Activated naive CD4-positive, alpha-beta T cell treated with anti-CD3 and anti-CD28 coated beads, Interleukin-2, amount 10 ng/mL, durations not matched to agents 7 days and 5 days (primary cell): ENCODE measurements at places on chromosomes 2 and 18.

- no peak for DNase-seq
Measured at GRCh38 chr2:158825021-158825420, 29.9 kb downstream of the DAPL1 start.

- no peak for DNase-seq
Measured at GRCh38 chr2:33497221-33497650, 20.8 kb downstream of the RASGRP3 start.

GRCh38 chr18:79413901-79414300, 18.2 kb downstream of the NFATC1 start:
- no peak for DNase-seq

DNA sequence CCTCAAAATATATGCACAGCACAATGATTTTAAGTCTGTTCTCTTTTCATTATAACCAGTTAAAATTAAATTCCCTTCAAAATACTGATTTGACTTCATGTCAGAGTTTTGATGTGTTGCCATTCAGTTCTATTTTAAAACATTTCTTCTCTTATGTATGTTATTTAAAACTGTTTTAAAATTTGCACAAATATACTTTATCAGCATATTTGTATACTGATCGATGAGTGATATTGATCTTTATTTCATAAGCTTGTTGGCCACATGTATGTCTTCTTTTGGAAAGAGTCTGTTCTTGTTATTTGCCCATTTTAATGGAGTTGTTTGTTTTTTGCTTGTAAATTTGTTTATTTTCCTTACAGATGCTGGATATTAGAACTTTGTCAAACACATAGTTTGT, 496.3 kb upstream of the VWC2L start:
- no peak for DNase-seq

- DNase-seq: no peak
Measured at GRCh38 chr2:162928356-162928755, 89.8 kb upstream of the KCNH7 start.

DNA sequence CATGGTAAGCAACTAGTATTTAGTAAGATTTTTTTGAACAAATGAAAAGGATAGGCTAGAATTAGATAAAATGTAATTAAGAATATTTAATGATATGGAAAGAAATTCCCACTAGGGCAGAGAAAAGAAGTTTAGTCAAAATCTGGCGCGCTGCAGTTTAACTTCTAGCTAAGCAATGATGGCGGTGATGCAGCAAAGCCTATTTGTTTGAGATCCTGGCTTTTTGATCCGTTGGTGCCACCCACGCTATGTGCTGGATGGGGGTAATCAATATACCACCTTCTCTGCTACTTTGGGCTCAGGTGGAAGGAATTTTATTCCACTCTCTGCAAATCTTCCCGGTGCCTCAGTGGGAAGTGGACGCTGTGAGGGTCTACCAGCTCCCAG, 421 bp upstream of the FAM171B start:
- no peak for DNase-seq

DNA sequence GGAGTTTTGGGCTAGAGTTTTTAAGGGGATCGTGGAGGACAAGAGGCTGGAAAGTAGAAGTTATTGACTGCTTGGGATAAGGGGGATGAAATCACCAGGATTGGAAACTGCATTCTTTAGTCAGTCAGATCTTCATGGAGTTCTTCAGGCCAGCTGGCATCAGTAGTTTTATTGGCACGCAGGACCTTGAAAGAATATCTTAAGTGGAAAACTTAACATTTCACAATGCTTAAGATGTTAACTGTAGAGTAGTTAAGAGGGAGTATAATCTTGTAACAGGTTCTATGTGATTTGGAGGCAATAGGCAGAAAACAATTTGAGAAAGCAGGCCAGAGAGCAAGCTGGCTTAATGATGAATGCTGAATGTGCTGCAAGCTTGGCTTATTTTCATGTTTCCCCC, 300.4 kb upstream of the KCNH7 start:
- DNase-seq: no peak

DNA sequence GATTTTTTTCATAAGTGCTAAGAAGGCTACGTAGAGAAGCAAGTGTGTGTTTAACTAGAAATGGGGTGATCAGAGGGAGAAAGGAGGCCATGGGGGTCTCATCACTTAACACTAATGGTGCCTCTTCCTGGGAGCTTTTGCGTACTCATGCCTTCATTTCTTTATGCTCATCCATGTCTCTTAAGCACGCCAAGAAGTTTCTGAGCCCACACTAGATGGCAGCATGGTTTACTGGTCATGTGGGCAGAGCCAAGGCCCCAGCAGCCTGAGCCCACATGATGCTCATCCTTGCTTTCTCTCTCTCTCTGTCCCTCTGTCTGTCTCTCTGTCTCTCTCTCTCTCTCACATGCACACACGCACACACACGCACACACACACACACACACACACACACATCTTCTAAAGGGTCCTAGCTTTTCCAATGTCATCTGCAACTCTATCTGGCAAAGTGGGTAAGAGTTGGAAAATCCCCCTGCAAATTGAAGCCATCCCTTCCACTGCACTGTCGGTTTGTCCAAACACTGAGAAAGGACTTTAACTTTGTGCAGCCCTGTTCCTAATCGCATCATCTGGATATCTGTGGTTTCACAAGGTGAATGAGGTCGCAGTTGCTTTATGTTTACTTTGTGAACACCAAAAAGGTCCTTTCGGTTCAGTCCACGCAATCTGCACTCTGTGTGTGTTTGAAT, 137.1 kb upstream of the CCDC68 start:
- DNase-seq: no peak

GRCh38 chr2:41405441-41405840, 642.4 kb upstream of the PKDCC start:
- no peak for DNase-seq

- DNase-seq: peak; percentile 11
Measured at GRCh38 chr2:239167011-239167673, 233.7 kb downstream of the HDAC4 start.

- no peak for DNase-seq
Measured at GRCh38 chr18:77524909-77525308, 275.3 kb downstream of the GALR1 start.

DNA sequence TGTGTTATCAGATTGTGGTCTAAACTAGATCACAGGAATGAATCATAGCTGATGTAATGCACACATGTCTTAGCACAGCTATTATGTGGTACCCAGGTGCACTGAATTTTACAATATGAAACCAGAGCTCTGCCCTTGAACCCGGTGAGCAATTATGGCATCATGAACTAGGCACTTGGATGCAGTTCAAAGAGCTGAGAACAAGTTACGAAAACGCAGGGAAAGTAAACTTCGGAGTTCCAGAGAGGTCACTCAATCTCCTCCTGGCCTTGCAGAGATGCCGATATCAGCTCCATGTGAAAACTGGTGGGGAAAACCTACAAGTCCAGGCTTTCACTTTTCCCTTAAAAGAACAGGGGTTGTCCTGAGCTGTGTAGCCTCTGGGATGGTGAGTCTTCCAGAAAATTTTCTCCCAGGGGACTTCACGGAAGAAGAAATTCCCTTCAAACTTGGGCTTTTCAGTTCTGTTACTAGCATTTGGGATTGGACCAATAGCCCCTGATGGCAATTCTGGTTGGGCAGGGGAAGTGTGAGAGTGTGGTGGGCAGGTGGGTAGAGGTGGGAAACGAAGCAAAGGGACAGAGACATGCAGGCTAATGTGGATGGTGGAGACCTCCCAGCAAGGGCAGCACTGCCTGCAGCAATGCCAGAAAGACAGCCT, 71.1 kb upstream of the SH3BP4 start:
- DNase-seq: no peak

GRCh38 chr2:172613615-172614231, 57.8 kb downstream of the PDK1 start:
- no peak for DNase-seq

DNA sequence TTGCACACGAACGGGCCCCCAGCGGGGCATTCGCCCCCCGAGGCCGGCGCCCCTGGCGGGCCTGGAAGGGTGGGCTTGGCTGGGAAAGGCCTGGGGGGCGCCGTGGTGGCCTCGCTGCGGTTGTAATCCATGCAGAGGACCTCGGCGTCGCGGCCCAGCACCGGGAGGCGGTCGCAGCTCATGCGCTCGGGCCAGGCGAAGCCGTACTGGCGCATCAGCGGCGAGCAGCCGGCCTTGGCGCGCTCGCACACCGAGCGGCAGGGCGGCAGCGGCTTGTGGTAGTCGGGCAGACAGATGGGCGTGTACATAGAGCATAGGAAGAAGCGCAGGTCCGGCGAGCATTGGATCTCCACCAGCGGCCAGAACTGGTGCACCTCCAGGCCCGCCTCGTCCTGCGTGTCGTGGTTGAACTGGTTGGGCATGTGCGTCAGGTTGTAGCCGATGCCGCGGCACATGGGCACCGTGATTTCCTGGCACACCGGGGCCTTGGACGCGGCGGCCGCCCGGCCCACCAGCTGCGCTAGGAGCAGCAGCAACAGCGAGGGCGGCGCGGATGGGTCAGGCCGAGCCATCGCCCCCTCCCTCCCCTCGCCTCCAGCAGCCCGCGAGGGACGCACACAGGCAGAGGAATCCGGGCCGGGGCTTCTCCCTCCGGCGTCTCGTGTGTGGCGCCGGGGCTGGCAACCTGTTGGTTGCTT, 1.4 kb downstream of the FZD5 start:
- peak; percentile 44 for DNase-seq

DNA sequence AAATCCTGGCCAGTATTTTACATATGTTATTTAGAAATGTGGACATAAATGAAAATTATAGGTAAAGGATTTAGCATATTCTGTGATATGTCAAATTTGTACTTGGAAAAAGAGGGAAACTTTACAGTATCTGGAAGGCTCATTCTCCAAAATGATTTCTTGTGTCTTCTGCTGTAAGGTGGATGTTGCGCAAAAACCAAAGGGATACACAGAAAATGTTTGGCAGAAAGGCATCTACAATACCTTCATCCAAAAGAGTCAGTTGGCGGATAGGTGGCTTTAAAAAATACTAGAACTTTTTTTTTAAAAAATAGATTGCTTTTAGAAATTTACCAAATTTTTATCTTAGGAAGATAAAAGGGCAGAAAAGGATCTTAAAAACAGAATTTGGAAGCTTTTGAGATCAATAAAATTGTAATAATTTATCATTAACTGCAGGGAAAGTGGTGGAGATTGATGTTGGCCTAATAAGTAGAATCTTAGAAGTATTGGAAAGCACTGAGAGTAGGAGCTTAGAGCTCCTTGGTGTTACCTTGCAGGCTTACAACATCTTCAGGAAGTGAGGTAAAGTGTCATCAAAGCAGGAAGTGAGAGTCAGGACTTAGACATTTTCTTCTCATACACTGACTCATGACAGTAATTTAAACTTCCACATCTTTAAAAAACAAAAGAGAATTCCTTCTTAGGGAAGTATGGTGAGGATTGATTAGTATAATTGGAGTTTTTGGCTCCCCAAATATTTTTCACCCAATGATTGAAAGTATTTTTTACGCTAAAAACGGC, 2.1 kb downstream of the NABP1 start:
- DNase-seq: no peak

GRCh38 chr18:34038086-34038485, 186.6 kb downstream of the NOL4 start:
- DNase-seq: no peak

GRCh38 chr2:101375653-101376052, 11.7 kb downstream of the CREG2 start:
- no peak for DNase-seq

- DNase-seq: no peak
Measured at GRCh38 chr2:75200140-75201096, 1.1 kb upstream of the TACR1 start.

DNA sequence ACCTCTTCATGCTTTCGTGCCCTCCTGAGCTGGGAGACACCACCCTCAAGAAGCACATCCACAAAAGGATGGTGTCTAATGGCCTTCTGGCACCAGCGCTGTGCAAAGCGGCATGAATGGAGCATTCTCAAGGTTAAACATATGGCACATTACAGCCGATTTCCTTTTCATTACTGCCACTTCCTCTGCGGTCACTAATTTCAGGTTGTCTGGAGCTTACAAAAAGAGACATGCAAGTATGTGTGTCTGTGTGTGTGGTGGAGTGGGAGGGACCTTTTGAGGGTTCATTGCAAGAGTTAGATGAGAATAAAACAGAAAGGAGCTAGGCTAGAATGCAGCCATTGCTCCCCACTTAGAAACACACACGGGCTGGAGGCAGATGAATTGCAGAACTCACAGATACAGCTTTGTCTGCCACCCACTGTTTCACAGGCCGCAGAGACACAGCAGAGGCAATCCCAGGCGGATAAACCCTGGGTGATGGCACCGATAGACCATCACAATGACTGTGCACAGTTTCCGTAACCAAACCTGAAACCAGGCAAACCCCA, 76.0 kb downstream of the TGIF1 start:
- peak; percentile 56 for DNase-seq

- no peak for DNase-seq
Measured at GRCh38 chr2:129754831-129755230, 224.6 kb upstream of the RAB6C start.

- DNase-seq: peak; percentile 23
Measured at GRCh38 chr2:208466151-208466919, 59.7 kb downstream of the PTH2R start.

DNA sequence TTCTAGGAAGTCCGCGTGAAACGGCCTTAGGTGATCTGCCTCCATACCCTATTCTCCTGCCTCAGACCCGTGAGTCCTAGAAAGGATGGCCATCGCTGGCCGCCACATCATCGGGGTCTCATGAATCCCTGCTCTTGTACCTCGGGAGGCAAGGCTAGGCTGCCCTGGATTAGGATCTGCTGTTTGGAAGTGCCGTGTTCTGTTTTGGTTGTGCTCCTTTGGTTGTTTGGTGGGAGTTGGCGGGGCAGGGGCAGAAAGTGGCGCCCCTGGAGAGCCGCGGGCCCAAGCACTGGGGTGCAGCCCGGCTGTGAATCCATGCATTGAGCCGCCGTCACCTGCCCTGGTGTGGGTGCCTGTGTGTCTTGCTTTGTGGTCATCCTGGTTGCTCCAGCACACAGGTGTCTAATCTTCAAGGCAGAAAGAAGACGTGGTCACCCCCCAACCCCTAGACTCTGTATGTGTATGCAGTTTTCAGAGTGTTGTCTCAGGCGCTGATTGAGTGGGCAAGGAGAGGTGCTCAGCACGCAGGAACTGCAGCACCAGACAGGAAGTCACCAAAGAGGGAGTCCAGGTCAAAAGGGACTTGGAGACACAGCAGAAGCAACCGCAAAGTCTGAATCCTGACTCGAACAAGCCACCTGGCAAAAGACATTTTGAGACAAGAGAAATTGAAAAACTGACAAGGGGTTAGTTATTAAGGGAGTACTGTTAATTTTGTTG, 80.0 kb upstream of the LDLRAD4 start:
- no peak for DNase-seq

DNA sequence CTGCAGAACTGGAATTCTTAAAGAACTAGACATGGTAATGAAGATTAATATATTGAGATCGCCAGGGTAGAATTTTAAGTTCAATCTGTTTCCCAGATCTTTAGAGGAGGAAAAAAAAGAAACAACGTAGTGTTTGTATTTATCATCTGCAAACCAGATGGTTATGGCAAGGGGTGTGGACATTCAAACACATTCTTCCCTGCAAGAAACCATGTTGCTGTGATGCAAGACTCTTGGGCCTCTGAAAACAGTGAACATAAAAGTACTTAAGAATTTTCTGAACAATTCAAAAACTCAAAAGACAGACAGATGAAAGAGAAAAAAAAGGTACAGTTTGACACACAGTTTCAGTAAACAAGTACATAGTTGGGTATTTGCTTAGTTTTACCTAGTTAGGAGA, 35.6 kb downstream of the COL5A2 start:
- no peak for DNase-seq

DNA sequence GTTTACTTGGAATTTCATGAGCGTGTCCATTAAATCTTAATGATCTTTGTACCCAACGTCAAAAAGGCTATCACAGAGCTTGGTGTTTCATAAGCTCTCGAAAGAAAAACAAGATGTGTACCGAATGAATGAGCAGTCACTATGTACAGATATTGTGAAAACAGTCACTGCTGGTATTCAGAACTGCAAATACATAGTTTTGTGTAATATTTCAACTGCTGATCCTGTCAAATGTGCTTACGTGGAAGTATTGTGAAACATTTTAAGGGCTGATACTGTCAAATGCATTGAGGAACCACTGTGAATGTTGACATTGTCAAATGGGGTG, 184.2 kb upstream of the KLHL29 start:
- DNase-seq: no peak
